ENCODE measurements at places on chromosomes 3 and 15.

DNA sequence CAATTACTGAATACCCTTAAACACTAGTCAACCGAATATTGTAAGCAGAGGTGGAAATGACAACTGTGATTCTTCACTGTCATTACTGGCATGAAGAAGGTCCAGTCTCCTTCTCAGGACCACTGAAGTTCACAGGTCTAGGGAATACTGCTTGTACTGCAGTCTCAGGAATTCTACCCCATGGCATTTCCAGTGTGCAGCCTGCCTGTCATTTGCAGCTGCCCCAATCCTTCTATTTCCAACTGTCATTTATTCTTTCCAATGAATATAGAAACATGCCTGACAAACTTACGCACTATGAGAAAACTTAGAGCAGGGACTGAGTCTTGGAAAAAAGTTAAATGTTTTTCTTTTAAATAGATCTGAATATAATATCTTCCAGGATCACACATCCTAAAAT lies 308.0 kb upstream of the THBS1 start:
- DNase-seq: no peak

DNA sequence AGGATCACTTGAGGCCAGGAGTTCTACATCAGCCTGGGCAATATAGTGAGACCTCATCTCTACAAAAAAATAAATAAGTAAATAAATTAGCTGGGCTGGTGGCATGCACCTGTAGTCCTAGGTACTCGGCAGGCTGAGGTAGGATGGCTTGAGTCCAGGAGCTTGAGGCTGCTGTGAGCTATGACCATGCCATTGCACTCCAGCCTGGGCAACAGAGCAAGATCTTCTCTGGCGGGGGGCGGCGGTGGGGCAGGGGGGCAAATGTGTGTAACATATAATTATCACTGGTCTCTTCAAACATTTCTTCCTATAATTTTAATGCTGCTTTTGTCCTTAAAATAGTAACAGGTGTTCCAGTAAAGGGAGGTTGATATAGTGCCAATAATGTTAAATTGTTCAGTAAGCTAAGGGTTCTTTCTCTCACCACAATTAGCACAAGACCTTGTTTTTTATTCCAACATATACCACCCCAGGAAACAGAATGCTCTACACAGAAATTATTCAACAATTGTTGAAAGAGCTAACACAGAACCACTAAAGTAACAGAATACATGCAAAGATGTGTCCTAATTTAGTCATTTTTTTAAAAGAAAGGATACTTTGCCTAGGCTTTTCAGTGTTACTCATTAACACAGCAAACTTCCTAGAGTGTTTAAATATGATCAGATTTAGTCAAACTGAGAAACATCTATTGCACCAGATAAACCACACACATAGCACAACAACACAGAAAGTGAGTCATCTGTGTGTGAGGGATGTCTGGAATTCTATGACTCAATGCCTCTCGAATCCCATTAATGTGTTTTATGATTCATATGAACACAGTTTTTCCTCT lies 29.1 kb downstream of the ANKRD28 start:
- peak; percentile 18 for DNase-seq

DNA sequence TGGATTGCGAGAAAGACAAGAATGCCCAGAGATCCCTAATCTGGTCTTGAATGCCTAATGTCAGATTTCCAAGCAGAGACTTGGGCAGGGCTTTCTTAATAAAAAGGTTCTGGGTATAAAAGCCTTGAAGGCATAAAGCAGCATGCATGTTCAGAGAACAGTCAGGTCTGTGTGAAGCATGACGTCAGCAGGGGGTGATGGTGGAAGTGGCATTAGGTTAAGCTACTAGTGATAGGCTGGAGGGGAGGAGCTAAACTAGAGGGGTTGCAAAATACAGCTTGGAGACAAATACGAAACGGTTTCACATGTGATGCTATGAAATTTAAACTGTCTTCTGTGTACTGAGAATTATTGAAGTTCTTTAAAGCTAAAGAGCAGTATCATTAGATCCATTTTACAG lies 125.6 kb downstream of the VPS8 start:
- no peak for DNase-seq

GRCh38 chr3:151387432-151387831 lies 2.9 kb upstream of the P2RY12 start:
- no peak for DNase-seq

DNA sequence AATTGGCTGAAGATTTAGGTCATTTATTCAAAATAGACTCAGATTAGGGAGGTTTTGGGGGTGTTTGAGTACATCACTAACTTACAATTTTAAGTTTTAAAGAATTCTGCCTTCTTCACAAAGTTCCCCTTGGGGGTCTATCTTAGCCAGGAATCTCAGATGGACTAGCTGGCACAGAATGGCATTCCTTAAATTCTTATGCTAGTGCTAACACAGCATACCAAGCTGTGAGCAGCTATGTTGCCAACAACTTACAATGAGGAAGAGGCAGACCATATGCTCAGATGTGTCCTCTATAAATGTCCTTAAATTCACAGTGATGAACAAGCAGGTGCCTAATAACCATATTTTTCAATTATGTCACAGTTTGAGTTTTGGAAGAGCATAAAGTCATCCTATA lies 60.9 kb upstream of the NPHP3 start:
- DNase-seq: no peak

- no peak for DNase-seq
Measured at GRCh38 chr3:24683090-24683489, 188.4 kb upstream of the THRB start.

Measured in CD4-positive, alpha-beta T cell treated with Interleukin-2 at 100 ng/mL for 4 hours (primary cell).